ENCODE measurements at places on chromosomes 4 and X.

- DNase-seq: no peak
Measured at GRCh38 chrX:27555514-27555913, 34.6 kb upstream of the DCAF8L2 start.

DNA sequence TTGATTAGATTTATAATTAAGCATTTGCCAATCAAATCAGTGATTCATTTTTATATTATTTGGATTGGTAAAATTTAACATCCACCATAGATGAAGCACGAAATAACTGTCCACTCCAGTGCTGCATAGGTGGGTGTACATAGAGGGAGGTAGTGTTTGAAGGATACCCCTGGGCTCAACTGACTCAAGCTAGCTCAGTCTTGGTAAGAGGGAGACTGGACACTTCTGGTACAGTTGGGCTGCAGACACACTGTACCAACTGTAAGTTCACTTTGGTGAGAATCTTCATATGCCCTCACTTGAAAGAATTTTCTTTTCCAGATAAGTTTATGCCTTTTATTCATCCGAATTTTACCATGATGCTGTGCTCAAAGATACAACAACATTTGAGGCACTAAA lies 48.6 kb upstream of the UGT2B15 start:
- DNase-seq: no peak

GRCh38 chr4:6938647-6939271 lies 29.1 kb downstream of the TBC1D14 start:
- DNase-seq: no peak

- DNase-seq: no peak
Measured at GRCh38 chrX:133670383-133670782, 255.1 kb upstream of the GPC4 start.

GRCh38 chr4:100421361-100421978 lies 96.4 kb downstream of the EMCN start:
- no peak for DNase-seq

DNA sequence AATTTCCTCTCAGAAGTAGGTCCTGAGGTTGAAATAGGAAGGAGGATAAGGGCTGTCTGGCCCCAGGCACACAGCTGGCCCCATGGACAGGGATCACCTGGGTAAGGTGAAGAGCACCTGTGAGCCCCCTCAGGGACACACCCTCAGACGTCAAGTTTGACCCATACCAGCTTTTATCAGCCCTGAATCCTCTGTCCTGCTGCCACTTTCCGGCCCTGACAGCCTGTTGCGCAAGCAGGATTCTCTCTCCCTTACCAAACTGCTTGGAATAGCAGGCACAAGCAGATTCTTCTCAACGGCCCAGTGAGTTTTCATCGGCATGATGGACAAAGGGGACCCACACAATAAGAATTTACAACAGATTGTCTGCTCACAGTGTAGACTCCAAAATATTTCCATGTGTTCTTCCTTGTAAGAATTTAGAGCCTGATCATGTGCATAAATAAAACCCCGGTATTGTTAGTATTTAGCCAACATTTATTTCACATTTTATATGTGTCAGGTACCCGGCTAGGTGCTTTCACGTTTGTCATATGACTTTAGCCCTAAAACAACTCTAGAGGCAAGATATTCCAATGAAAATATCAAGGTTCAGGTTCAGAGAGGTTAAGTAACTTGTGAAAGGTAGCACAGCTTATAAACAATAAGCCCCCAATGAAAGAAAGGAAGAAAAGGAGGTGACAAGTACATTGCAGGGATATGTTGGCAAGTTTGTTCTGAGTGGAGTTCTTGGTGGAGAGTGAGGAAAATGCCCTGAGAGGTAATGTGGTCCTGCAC lies 107.2 kb upstream of the KIT start:
- DNase-seq: no peak

- no peak for DNase-seq
Measured at GRCh38 chrX:26783512-26784225, 567.7 kb downstream of the MAGEB5 start.

DNA sequence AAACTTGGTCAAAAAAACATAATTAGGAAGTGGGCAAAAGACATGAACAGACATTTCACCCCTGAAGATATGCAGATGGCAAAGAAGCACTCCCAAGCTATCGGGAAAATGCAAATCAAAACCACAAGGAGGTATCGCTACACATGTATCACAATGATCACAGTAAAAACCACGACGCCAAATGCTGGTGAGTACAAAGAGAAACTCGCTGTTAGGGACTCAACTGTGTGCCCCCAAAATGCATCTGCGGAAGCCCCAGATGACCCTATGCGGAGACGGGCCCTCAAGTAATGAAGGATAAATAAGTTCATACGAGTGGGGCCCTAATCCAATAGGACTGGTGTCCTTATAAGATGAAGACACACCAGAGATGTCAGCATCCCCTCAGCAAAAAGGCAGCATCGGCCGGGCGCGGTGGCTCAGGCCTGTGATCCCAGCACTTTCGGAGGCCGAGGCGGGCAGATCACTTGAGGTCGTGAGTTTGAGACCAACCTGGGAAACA lies 10.2 kb downstream of the GAK start:
- DNase-seq: no peak

GRCh38 chrX:129606918-129607317 lies 47.8 kb downstream of the APLN start:
- no peak for DNase-seq

DNA sequence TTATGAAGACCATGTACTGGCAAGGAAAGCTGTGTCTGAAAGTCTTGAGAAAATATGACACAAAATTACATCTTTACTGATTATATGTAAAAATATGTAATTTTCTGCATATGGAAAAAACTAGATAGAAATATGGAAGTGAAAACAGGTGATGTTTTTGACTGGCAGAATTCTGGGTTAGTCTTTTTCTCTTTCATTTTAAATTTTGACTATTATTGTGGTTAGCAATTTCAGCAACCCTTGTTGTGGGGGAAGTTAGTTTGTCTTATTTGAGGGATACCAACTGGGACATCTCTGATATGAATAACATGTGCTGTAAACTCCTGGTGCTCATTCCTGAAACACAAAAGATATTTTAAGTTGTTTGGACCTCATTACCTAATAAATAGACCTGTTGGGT lies 49.9 kb upstream of the CPEB2 start:
- DNase-seq: no peak

- DNase-seq: no peak
Measured at GRCh38 chr4:107815158-107815557, 9.6 kb upstream of the SGMS2 start.

DNA sequence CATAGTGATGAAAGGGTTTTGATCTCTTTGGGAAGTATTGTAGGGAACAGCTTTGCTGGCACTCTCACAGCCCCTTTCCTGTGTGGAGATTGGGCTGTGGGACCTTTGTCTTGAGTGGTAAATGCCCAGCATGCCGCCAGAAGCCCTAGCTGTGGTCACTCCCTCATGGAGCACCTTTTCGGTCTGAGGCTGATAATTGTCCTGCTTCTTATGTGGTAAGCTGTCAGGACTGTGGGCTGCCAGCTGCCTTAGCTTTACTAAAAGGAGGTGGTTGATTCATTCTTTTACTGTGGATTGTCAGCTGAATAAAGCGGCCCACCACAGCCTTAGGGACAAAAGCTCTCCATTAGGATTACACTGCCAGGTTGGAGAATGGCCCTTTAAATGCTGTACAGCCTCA lies 7.1 kb downstream of the PASD1 start:
- DNase-seq: no peak

- no peak for DNase-seq
Measured at GRCh38 chr4:69735119-69735518, 25.3 kb downstream of the SULT1B1 start.

GRCh38 chr4:168096407-168096784 lies 4.1 kb downstream of the ANXA10 start:
- DNase-seq: no peak

DNA sequence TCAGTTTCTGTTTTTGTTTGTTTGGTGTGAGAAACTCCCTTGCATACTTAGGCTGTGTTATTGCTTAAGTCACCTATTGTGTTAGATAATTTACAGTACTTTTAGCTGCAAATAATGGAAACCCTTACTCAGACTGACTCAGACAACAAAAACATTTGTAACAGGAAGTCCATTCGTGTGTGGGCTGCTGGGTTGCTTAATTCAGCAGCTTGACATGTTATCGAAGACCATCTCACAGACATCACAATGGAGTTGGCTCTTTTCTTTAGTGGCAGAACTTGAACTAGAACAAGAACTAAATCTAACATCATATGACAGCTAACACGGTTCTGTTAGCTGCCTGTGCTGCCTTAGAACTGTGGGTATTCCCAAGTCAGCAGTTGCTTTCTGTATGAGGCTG lies 9.9 kb upstream of the GABRE start:
- DNase-seq: no peak

GRCh38 chr4:144289667-144290428 lies 149.3 kb upstream of the GYPA start:
- DNase-seq: no peak

DNA sequence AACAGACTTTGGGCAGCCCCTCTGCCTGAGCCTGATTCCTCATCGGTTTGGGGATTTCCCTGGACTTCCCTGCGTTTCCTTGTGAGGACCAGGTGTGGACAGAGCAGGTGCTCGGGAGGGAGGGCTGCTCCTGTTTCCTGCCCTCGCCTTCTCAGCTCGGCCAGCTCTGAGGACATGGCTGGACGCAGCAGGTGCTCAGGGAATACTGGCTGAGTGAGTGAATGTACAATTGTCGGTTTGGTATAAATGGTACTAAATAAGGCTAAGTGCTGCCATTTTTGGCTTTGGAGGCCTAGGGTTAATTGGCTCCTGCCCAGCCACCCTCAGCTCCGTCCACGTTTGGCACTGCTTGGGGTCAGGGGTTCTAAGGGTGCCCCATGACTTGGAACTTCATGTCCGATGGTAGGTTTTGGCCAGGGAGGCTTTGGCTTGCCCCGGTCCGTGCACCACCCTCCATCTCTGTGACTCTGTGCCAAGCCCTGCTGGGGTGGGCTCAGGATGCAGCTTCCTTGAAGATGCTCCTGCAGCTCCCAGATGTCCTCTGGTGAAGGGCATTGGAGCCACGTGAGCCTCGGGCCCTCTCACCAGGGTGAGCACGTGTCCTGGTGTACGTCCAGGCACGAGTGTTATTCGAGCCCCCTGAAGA lies 45.0 kb upstream of the NKX1-1 start:
- no peak for DNase-seq

DNA sequence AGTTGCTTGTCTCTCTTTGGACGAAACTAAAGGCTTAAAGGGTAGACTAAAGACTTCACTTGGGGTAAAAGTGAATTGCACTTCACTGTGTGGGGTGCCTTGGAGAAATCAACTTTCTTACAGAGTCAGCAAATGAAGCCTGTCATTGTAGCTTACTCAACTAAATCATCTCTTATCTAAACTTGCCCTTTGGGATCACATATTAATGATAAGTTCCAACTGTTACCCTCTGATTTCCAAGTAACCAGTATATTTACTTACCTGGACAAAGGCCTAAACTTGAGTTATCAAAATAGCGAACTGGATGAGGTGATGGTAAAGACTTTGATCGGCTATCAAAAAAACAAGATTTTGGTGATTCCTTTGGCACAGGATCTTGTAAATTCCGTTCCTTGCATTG lies 8.9 kb upstream of the BDH2 start:
- DNase-seq: no peak

DNA sequence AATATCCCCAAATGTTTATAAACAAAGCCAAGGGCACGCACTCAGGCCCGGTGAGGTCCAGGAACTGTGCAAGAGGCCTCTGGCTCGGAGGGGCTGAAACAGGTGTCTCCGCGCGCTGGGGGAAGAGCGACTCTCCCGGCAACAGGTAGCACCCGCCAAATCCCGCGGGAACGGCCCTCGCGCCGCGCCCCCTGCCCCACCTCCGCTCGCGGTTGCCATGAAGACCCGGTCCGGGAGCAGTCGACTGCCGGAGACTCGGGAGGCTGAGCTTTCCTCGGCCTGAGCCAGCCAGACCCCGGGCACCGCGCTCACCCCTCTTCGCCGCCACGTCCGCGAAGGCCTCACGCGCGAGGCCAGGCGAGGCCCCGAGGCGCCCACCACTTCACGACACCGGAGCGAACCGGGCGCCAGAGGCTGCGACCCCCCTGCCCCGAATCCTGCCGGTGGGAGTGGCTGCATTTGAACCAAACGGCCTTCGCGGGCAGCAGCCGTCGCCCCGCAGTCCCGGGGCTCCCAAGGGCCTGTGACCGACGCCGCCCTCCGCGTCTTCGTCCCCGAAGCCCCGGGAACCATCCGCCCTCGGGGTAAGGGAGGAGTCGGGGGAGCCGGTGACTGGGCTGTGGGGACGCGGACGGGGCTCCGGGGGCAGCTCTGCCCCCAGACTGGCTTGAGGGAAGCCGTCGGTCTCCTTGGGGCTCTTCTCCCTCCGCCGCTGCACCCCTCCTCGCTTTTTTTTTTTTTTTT lies at the start of gene NSUN7:
Gene NSUN7, plus strand, starts transcription at position 239 of the 744 bp plus-strand sequence. CDS start 739 bp downstream, outside the sequence.
- no peak for DNase-seq

GRCh38 chr4:155676430-155676825 lies 9.8 kb downstream of the GUCY1A1 start:
- no peak for DNase-seq

DNA sequence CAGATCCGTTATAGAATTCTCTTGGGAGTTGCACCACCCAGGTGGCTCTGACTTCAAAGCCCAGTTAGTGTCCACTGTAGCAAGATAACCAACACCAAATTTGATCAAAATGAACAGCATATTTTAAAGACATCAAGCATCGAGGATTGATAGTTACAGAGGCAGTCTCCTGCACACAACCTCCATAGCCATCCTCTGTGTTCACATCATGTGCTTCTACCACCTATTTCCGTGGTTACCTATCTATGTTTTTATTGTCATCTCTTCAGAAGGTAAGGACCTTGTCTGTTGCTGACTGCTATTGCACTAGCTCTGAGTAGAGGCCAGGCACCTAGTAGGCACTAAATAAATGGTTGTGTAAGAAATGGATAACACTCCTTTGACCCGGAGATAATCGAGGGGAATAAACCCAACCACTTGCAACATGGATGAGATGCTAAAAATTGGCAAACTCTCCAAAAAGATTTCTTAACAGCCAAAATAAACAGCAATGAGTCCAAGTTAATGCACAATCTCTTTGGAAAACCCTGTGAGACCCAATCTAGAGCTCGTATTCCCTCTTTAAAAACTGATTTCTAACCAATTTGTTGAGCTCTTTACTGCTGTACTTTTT lies 14.7 kb upstream of the C1QTNF7 start:
- no peak for DNase-seq

GRCh38 chr4:7134737-7135388 lies 57.5 kb upstream of the SORCS2 start:
- peak; percentile 13 for DNase-seq

GRCh38 chrX:45900766-45901615 lies 644.2 kb downstream of the ZNF674 start:
- DNase-seq: no peak

GRCh38 chr4:32858971-32859370 lies 2138.8 kb downstream of the PCDH7 start:
- DNase-seq: no peak

- DNase-seq: no peak
Measured at GRCh38 chr4:185068837-185069236, 50.5 kb downstream of the HELT start.

DNA sequence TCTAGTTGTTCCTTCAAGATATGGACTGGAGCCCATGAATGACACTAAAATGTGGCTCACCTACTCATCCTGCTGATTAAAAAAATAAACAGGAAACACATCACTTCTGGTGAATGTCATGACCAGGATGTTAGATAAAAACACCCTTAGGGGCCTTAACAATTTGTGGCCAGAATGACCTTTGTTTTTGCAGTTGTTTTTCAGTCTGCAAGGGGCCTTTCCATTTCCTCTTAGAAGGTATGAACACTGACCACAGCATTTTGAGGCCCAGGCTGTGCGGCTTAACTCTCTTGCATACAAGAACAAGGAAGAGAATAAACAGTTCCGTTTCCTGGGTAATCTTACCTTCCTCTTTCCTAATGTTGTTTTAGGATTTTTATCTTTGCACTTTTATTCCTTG lies 113.2 kb downstream of the IL1RAPL2 start:
- no peak for DNase-seq

Measured in GOT3 (cell line).